ENCODE measurements at places on chromosomes 6 and 20.

DNA sequence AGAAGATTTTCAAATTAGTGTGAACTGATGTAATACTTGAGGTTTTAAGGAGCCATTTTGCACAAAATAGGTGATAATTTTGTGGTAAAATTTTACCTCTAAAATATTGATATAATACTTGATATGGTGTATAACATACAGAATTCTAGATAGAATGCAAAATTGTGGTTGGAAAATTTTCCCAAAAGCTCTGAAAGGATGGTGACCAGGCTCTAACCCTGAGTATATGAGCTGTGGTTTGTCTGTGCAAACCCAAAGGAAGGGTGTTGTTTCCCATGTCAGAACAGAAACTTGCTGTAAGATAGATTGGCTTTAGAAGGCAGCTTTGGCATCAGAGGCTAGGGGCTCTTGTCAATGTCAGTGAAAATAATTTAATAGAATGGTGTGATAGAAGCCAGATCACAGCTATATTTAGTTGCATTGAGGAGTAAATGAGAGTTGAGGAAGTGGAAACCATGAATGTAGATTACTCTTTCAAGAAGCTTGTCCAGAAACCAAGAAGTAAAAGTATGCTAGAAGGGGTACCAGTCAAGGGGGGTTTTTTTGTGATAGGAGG, 257.7 kb downstream of the FARS2 start:
- no peak for DNase-seq

DNA sequence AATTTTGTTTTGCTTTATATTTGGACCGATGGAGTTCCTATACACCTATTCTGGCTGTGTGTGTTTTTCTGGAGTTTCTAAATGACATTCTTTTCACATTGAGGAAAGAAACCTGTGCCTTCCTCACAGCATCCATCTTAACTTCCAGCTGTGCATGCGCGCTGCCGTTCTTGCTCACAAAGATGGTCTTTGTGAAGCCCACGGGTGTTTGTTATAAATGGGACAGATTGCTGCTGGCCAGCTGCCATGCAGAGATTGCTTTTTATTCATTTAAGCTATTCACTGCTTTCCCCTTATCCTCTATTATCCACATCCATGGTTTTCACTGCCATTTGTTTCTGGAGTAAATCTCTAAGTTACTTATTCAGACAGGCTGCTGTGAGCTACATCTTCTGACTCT, 54.2 kb downstream of the SYNDIG1 start:
- DNase-seq: no peak

- no peak for DNase-seq
Measured at GRCh38 chr6:1538810-1539478, 70.8 kb upstream of the FOXC1 start.

DNA sequence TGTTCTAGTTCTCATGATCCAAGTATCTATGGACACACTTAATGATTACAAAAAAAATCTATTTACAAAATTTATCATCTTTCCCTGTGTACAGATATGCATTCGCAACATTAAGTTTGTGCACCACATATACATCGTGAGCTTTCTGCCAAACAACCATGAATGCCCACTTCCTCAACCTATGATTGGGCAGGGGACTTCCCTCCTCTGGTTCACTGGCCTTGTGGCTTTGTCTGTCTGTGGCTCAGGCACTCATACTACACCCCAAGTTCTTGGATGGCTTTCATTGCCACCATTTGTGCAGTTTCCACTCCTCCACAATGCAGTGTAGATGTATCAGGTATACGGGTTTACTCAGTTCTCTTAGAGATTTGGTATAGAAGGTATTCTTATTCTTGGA, 74.9 kb downstream of the HS3ST5 start:
- no peak for DNase-seq

GRCh38 chr6:130534627-130535026, 168.8 kb downstream of the TMEM200A start:
- DNase-seq: no peak

- no peak for DNase-seq
Measured at GRCh38 chr6:44642349-44642748, 254.8 kb downstream of the CDC5L start.

- no peak for DNase-seq
Measured at GRCh38 chr6:56188429-56188828, 59.0 kb downstream of the COL21A1 start.

DNA sequence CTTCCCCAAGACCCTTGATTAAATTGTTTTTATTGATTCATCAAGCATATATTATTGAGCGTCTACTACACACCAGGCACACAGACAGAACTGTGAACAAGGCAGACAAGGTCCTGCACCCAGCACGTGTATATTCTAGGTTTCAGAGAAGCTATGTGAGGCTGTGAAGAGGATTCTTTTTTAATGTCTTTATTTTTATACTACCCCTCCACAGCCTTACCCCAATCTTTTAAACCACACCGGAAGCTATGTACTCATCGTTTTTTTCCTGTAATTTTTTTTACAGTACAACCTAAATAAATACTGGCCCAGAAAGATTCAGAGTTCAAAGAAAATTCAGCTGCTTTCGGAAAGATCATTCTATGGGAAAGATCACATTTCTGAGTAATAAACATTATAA, 10.0 kb downstream of the SGK1 start:
- no peak for DNase-seq

DNA sequence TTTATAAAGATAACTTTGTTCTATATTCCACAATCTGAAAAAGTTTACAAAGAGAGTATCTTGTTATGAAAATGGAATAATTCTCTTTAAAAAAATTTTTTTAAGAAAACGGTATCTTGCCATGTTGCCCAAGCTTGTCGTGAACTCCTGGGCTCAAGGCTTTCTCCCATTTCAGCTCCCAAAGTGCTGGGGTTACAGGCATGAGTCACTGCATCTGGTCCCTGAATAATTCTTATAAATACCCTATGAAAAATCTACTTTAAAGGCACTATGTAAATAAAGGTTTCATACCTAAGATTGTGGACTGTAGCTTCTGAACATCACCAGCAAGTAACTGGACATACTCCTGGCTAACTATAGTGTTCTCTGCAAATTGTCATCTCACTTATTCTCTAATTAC, 60.3 kb downstream of the SAMD3 start:
- no peak for DNase-seq

DNA sequence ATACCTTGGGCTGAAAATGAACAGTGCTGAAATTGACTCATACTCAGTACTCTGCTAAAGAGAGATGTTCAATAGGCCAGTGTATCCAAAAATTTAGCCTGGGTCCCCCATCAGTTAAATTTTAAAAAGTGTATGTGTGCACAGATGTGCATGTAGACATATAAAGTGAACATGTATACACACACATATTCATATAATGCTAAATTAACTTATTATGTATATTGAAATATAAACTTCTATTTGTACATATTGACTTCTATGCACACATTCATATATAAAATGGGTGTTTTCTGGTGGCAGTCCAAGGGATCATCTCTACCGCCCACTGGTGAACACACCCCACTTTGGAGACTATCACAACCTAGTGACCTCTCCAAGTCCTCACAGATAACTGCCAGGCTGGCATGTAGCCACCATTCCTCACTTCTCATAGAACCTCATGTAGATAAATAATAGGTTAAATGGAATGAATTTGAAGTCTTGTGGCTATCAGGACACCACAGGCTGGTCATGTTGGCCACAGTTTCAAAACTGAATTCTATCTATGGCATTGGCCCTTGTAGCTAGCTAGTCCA, 8.8 kb downstream of the SLC22A16 start:
- no peak for DNase-seq

- no peak for DNase-seq
Measured at GRCh38 chr6:15968519-15968918, 160.4 kb upstream of the MYLIP start.

DNA sequence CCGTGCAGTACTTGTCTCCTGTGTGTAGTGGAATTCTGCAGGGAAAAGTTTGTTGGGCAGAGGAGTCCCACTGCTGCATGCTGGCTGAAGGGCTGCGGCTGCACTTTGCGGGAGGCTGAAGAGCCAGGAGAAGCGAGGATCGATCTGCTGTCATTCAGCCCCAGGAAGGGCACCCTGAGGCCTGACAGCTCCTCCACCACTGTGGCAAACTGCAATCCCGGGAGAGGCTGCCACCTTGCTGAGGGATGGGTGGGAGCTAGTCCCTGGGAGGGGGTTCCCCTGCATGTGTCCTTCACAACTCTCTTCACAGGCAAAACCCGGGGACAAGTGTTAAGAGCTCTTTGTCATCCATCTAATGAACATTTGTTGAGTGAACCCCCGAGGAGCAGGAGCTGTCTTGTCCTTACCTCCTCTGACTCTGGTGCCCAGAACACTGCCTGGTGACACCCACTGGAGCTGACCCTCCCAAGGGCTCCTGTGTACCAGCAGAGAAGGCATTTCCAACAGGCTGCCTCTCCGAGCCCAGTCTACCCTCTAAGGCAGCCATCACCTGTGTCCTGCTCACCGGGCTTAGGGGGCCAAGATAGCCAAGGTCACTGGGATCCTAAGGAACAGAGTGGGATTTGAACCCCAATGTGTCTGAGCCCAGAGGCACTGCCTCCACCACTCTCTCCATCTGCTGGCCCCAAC, 17.7 kb downstream of the PCK1 start:
- no peak for DNase-seq

DNA sequence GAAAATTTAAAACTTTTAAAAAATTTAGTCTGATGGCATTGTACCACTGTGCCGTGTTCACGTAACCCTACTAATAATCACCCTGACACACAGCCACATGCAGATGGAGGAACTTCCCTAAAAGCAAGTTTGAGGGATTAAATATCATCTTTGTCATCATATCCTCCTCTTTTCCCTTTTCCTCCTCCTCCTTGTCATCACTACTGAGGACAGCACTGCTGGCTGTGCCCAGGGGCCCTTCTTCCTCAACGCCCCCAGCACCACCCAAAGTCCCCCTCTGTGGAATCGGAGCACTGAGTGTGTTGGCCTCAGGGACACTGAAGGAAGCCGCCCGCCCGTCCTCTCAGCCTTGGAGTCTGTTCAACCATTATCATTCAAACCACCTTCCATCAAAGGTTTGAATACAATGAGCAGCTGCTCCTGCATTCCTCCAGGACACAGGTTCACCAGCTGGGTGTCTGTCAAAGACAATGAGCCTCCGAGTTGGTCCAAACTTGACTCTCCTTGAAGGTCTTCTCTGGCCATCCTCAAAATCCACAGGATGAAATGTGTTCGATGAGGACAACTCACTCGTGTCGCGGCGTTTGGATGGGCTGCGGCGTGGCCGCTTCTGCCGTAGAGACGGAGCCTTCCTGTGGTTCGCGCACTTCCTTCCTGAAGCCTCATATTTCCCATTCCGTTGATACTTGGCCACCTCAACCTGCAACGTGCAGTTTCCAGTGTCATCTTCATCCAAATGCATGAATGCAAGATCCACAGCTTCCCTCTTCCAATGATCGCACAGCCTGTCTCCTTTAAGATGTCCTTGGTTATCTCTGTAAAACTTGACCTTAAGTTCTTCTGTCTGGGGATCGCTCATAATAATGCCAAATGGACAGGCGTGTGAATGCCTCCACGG, 23.3 kb downstream of the NQO2 start:
- DNase-seq: no peak

GRCh38 chr6:128271011-128271410, 249.4 kb downstream of the PTPRK start:
- no peak for DNase-seq

GRCh38 chr6:155382338-155382685, 68.0 kb upstream of the TFB1M start:
- DNase-seq: no peak

- DNase-seq: no peak
Measured at GRCh38 chr20:50673466-50674137, 17.7 kb downstream of the RIPOR3 start.

DNA sequence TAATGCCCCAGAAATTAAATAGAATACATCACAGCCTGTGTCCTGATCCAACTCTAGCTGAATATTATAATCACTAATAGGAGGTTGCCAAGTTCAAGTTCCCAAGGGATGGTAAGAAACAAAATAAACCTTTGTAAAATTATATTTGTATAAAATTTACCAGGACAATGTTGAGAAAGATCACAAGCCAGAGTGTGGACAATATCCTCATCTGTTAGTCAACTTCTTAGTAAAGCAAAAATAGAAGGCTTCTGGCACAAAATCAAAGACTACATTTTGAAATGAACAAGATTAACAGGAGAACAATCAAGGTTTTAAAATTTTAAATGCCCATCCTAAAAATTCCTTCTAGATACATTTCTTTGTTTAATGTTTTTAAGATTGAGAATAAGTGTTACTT, 290.4 kb upstream of the HSF2 start:
- no peak for DNase-seq

DNA sequence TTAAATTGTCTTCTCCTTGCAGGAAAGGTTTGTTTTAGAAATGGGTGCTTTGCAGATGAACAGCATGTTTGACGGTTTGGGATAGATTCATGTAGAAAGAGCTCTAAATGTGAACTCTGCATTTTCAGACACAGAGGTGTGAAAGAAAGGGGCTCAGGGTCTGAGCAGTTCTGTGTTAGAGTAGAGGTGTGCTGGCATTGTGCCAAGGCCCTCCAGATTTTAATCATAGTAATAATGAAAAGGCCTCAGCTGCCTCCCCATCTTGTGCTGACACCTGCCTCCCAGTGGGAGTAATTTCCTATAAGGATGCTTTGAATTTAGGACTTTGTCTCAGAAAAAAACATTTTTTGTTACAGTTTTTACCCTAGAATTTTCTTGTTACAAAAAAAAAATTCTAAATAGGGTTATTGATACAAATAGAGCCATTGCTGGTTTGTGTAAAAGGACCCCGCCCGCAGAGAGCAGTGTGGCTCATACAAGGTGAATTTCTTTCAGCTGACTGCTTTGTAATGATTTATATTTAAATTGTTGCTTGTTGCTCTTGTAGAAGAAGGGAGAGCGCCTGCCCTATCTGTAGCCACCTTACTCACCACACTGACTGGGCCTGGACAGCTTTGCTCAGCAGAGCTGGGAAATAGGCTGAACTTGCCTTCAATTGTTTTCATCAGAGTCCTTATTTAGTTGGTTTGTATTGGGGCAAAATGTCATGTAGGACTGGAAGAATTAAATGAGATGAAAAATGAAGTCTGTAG, 294.5 kb downstream of the ZFAND3 start:
- DNase-seq: no peak

DNA sequence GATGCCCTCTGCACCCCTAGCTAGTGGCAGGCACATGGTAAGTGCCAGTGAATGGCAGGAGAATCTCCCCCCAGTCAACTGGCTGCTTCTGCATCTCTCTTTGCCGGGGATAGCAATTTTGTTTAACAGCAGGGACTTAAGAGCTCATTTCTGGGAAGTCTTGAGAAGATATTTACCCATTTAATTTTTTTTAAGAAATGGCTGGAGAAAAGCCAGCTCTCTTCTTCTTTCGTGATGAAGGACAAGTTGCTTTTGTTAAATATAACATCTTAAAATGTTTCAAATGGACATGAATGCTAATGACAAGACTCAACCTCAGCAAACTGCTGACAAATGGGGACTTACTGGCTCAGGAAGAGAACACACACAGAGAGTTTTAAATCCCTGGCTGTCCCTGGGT, 55.0 kb upstream of the IYD start:
- no peak for DNase-seq
